Activated naive CD8-positive, alpha-beta T cell treated with anti-CD3 and anti-CD28 coated beads, Interleukin-2, amount 50 U/mL, for 16 hours (primary cell): ENCODE measurements at places on chromosomes 3 and 15.

DNA sequence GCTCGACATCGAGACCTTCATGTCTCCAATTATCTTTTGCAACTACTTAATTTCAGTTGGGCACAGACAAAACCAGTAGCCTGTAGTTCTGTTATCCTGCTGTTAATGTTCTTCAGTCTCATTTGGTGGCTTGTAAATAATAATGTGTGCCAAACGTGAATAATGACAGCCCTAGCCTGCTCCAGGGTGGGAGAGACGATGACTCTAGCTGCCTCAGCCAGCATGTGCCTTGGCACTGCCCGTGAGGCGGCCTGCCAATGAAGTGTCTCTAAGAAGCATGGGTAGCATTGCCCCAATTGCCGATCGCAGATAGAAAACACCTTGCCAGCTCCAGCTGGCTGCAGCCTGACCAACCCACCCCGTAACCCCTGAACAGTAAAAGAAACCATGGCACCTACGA, 58.8 kb downstream of the ASB7 start:
- DNase-seq, result no peak

- no peak for DNase-seq
Measured at GRCh38 chr15:65331811-65332210, 27.3 kb downstream of the RNU5B-1 start.

DNA sequence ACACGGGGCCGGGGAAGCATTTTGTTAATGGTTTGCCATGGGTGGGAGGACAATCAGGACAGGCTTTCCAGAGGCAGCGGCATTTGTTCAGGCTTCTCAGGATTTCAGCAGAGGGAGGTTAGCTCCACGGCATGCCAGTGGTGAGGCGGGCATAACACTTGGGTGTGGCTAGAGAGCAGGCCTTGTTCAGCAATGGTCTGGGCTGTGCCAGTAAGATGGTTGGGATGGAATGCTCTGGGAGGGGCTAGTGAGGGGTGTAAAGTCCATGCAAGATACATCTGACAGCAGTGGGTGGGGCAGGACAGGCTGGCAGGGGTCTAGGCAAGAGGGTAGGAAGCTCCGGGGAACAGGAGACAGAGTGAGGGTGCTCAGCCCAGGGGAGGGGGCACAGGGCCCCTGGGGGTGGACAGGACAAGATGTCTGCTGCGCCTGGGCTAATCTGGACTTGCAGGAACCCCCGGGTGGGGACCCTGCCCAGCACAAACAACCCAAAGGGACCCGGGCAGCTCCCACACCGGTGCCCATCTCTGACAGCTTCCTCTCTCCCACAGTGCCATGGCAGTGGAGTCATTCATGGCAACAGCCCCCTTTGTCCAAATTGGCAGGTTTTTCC, 8.4 kb downstream of the TMEM43 start:
- DNase-seq, result no peak

DNA sequence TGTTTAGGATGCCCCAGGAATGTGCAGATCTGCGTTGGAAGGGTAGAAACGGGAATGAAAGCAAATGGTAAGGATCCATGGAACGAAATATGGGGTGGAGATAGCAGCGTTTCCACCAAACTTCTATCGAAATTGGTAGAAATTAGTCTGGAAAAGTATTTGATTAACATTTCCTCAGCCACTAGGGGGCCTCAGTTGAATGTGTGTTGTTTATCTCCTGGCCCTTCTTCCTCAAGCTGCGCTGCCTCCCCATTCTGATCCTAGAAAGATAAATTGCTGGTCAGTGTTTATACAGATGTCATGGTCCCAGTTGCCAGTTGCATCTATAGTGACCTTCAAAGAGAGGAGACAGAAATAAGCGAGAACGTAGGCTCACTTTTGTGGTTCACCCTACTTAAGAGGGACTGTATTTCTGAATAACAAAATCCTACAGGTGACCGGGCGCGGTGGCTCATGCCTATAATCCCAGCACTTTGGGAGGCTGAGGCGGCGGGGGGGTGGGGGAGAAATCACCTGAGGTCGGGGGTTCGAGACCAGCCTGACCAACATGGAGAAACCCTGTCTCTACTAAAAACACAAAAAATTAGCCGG, 457.1 kb downstream of the SQOR start:
- DNase-seq, result no peak

DNA sequence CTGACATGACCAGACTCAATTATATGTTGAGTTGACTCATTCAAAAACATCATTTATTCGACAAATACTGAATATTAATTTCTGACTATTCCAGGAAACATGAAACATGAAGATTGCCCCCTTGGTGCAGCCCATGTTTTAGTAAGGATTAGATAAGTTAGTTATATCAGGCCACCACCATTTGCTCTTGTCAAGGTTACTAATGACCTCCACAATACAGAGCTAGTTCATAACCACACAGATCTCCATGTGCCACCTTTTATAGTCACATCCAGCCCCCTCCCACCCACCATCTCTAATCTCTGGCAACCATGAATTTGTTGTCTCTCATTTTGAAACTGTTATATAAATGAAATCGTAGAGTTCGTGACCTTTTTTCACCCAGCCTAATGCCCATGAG, 15.7 kb downstream of the KLHL18 start:
- DNase-seq, result no peak

- no peak for DNase-seq
Measured at GRCh38 chr15:78368651-78369050, 28.5 kb downstream of the CRABP1 start.

DNA sequence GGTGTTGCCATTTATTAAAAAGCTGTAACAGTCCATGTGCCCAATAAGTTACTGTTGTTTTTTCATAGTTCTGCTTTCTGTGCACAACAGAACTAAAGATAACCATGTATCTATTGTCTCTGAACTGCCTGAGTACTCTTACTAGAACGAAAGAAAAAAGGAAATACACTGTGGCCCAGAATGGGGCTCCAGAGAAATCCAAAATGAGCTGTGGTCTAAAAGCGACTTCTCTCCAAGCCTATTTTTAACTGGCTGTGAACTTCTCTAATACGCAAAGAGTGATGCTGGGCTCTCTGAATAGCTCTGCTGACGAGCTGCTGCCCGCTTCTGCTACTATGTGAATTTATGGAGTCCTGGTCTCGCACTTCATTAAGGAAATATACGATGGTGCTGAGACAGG, 56.2 kb upstream of the LPP start:
- DNase-seq, result no peak

DNA sequence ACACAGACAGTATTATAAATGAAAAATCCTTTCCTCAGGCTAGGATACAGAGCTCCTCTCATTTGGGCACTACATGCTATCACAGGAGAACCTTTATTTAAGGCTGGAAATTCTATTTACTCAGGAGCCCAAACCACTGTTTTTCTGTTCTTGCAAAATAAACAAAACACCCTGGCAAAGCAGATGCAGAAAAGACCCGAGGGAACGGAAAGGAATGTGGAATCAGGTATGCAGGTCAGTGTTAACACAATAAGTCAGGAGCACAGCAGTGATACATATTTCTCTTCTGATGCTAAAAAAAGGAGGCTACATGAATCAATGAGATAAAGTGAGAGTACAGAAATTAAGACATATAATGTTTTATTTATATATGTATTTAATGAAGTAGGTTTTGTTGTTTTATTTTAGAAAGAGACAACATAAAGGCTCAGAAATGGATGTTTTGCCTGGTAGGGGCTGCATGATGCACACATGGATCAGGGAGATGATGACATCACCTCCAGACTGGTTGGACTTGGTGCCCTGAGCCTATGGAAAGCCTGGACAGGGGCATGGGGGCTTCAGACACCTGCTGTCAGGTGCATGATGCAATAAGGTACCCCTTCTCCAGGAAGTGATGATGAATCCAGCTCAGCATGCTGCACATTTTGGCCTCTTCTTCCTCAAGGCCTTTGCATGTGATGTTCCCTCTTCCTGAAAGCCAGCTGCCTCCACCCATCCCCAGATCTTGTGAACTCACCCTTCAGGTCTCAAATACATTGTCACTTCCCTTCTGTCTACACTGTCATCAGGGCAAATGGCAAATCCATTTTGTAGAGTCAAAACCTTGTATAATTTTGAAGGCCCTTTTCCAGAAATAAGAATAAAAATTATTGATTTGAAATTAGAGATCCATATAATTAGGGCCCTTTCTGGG, 19.1 kb upstream of the RBP1 start:
- DNase-seq, result no peak

GRCh38 chr3:134211797-134212196, 38.9 kb downstream of the RYK start:
- DNase-seq, result no peak

GRCh38 chr3:32106929-32107362, 526 bp downstream of the GPD1L start:
- no peak for DNase-seq

DNA sequence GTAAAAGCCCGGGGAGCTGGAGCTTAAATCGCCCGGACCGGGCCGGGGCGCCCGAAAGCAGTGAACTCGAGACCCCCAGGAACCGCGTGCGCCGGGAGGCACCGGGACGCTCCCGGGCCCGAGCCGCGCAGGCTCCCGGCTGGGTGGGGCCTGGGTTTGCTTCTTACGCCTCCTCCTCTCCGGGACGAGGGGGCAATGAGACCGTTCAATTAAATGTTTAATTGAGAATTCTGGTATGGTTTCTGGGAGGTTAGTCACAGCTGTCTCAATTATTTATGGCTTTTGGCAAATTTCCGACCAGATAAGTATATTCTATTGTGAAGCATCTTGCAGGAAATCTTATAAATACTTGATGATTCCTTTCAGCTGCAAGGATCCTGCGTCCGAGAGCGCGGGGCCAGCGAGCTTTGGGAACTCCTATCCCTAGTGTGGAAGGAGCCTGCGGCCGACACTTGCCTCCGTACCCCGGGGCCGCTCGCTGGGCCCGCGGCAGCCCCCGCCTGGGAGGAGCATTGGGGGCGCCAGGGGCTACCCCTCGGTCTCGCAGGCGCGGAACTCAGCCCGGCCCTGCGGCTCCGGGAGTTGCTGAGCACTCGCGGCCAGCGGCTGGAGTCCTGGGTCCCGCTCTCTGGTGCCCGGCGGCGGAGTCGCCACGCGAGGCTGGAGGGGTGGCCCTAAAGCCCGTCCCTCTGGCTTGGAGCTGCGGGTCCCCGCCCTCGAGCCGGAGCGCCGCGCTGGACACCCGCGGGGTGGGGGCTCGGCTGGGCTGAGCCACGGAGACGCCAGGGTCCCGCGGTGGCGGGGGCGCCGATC, 10.3 kb downstream of the ISL2 start:
- DNase-seq, result no peak

GRCh38 chr15:91408476-91409076, 308.5 kb downstream of the SV2B start:
- no peak for DNase-seq

- no peak for DNase-seq
Measured at GRCh38 chr15:69629631-69630161, 177.1 kb downstream of the RPLP1 start.

GRCh38 chr3:118990823-118991560, 43.7 kb downstream of the IGSF11 start:
- no peak for DNase-seq

DNA sequence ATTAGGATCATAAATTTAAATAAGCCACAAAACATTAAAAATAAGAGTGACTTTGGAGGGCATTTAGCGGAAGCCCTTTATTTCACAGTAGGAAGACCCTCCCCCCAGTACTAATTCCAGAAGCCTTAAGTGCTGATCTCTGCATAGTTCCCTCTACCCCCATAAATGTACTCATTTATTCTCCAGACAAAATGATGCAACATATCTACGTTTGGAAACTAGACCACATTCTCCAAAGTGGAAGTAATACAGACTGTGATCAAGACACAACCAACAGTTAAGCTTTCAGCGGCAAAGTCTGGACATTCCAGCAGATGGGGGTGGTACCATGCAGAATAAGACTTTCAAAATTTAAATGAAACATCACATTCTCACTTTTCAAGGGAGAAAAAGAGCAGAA, 44.8 kb upstream of the RPS17 start:
- DNase-seq, result no peak

GRCh38 chr3:73633916-73634344, 9.2 kb upstream of the PDZRN3 start:
- no peak for DNase-seq

GRCh38 chr3:4493941-4494894, 1.1 kb downstream of the ITPR1 start:
- DNase-seq, result no peak

- DNase-seq, result no peak
Measured at GRCh38 chr3:99789011-99789721, 28.5 kb upstream of the CMSS1 start.

- no peak for DNase-seq
Measured at GRCh38 chr15:39365873-39366272, 215.0 kb upstream of the THBS1 start.

DNA sequence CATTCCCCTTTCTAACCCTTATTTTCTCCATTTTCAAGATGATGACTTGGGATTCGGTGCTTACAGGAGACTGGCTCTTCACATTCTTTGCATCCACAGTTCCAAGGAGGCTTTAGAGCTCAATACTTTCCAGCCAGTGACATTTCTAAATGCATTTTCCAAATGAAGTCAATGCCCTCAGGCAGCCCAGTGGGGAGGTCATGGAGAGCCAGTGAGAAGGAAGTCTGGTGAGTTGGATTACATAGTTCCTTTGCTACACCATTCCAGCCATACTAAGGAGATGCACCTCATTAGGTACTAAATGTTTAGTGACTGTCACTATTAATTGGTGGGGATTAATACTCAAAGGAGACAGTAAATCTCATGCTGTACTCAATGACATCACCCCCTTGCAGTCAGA, 248.1 kb downstream of the LRRN1 start:
- no peak for DNase-seq

DNA sequence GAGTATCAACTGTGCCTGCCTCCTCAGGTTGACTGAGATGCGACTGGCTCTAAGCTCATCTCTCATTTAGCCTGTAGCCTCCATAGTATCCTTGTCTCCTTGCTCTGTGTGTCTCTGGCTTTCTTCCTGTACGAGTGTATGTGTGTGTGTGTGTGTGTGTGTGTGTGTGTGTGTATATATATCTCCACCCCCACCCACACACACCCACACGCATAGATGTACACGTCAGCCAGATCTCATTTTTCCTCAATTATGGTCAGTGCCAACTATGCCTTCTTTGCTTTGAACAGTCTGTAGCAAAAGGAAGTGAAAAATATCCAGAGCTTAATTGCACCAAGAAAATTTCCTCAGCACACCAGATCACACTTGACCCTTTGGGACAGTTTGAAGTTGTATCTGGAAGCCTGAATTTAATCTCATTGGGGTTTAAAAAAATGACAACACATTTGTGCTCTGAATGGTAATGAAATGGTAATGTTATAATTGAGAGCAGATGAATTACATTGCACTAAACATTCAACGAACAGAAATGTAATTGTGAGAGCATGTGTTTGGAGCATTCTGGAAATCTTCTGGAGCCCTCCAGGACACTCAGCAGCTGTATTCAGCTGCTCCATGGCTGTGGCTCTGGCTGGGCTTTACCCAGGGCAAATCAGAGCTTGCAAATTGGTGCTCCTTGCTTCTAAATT, 63.6 kb downstream of the RYR3 start:
- DNase-seq, result no peak

- DNase-seq, result no peak
Measured at GRCh38 chr3:170331143-170331542, 26.4 kb upstream of the SKIL start.
